ENCODE measurements at places on chromosomes 1 and 21.

GRCh38 chr1:86155051-86155806, 1.3 kb downstream of the COL24A1 start:
- no peak for DNase-seq

DNA sequence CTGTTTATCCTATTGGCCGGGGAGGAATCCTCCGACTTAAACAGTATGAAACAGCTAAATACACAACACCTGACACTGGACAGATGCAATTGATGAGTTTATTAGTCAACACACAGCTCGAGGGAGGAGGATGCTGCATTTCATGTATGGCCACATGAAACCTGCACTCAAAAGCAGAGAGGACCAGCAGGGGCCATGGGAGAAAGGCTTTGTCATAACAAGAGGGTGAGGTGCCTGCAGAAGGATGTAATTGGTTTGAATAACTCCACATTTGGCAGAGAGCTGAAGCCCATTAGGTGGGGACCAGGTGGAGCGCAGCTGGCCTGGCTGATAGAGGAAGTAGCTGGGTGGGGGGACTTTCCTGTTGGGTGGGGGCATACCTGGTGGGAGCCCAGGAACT, 599.1 kb downstream of the PTPRU start:
- DNase-seq, result no peak

DNA sequence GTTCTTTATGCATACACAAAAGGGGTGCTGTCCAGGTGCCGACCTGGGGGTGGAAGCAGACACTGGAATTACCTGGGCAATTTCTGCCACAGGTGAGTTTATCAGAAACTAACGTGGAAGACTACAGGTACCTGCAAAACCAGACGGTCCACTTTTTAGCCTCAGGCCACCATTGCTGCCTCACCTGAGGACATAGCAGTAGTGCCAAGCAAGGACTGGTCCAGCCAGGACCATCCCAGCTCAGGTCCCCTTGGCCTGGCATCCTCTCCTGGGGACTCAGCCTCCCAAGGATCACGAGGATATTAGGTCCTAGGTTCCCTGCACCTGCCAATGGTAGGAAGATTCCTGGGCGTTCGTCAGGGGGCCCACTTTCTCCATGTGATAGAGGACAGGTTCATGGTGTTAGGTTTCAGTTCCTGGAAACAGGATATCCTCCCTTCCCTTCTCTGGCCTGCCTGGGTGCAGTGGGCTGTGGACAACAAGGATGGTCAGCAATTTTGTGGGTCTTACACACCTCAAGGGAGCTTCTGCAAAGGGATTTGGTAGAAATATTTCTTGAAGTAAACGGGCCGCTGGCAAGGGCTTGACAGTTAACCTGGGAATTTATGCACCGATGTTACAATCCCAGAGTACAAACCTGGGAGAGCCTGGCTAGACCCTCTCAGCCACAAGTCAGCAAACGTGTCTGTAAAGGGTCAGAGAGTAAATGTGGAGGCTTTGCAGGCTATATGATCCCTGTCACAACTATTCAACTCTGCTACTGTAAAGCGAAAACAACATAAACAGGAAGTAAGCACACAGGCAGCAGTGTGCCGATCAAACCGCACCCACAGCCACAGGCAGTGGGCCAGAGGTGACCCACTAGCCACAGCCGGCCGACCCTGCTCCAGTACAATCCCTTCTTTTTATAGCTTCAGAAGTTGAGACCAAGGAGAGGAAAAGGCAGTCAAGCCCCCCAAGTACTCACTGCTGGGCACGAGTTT, 71.4 kb upstream of the RAB4A start:
- DNase-seq, result no peak

GRCh38 chr1:167420510-167420909, 97.8 kb downstream of the CD247 start:
- no peak for DNase-seq

GRCh38 chr1:96361961-96362360, 359.6 kb upstream of the PTBP2 start:
- DNase-seq, result no peak

DNA sequence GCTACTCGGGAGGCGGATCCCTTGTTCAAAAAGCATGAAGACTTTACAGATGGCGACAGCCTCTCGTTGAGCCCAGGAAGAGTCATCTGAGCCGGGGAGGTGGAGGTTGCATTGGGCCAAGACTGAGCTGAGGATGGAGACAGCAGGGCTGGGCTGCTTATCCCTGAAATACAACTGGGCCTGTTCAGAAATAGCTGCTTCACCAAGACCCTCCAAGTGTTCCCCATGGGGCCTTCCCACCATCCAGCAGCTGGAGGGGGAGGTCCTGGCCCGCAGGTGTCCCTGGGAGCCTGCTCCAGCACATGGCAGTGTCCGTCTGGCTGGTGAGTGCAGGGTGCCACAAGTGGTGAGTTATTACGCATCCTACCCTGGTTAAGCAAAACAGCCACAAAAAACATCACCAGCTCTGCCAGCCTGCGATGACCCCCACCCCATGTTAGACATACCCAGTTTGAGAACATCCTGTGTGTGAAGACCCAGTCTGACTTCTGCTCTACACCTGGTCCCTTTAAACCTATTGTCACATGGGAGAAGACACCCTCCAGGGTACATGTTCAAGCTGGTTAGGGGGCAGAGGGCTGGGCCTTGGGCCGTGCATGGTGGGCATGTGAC, 93.1 kb upstream of the TMPRSS2 start:
- no peak for DNase-seq

DNA sequence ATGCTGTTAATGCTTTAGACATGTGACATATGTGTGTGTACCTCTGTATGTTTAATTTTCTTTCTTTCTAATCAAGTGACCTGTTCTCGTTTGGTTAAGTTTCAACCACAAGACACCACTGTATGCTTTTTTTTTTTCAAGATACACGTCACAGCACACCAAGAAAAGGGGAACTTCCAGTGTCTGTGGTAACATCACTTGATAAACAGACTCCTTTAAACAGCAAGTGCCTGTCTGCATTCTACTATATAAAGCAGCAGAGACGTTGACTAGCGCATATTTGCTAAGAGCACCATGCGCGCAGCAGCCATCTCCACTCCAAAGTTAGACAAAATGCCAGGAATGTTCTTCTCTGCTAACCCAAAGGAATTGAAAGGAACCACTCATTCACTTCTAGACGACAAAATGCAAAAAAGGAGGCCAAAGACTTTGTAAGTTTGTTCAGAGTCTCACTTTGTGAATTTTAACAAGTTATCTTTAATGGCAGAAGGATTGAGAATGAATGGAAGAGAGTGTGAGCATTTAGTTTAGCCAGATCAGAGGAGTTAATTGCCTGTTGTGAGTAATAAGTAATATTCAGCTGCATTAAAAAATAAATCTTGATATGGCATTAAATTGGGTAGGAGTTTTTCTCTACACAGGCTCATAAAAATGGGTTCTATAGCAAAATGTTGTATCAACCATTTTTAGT, at the start of gene RGS1:
RGS1 (plus strand) TSS at position 275 of the 691 bp plus-strand sequence; CDS start at position 295, 20 bp downstream.
- no peak for DNase-seq

GRCh38 chr1:211643324-211644212, 31.9 kb downstream of the NEK2 start:
- DNase-seq, result peak; percentile 43

- DNase-seq, result no peak
Observed at GRCh38 chr1:230061801-230062200, 5.2 kb upstream of the GALNT2 start.

DNA sequence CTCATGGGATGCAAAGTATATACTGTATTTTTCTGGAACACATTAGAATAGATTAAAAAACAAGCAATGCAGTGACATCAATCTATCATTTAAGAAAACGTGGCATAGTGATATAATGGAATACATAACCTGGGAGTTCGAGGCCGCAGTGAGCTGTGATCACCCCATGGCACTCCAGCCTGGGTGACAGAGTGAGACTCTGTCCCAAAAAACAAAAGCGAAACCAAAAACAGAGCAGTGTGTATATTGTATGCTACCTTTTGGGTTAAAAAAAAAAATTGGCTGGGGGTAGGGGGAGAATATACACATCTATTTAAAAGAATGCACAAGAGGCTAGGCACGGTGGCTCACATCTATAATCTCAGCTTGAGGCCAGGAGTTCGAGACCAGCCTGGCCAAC, 13.5 kb downstream of the SLC2A1 start:
- DNase-seq, result no peak

DNA sequence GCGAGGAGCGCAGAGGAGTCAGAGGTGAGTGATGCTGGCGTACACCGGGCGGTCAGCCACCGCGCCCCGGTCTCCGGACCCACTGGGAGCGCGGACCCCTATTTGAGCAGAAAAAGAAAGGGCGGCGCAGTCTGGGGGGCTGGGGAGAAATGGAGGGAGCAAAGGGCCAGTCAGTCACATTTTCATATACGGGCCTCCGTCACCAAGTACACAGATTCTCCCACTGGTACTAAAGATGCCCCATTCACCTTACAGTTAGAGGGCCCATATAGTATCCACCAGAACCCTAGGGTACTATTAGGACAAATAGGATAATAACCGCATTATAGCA, 573 bp downstream of the C2CD4D start:
- DNase-seq, result no peak

DNA sequence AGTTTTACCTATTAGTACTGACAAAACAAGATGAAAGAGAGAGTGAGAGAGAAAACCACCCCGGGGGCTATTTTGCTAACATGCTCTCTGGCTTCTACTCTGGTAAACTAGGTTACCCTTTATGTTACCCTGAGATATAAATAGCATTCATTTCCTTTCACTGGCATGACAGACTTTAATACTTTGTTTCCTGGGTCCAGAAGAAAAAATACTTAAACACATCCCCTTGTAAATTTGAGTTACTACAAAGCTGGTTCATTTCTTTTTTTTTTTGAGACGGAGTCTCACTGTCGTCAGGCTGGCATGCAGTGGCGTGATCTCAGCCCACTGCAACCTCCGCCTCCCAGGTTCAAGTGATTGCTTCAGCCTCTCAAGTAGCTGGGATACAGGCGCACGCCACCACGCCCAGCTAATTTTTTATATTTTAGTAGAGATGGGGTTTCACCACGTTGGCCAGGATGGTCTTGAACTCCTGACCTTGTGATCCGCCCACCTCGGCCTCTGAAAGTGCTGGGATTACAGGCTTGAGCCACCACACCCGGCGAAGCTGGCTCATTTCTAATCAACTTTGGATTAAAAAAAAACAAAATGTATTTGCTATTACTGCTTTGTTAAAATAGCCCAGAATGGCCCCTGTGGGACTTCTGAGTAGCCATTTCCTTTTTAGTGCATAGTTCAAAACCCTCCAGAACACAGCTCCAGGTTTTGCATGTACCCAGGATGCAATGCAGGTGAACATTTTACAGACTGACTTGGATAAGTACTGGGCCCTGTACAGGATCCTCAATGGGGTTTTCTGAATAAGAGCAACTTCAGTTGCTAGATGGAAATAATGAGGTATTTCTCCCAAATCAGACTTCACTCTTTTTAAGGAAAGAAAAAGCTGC, 20.6 kb downstream of the INPP5B start:
- no peak for DNase-seq

GRCh38 chr1:240602189-240602588, 9.8 kb downstream of the GREM2 start:
- no peak for DNase-seq

DNA sequence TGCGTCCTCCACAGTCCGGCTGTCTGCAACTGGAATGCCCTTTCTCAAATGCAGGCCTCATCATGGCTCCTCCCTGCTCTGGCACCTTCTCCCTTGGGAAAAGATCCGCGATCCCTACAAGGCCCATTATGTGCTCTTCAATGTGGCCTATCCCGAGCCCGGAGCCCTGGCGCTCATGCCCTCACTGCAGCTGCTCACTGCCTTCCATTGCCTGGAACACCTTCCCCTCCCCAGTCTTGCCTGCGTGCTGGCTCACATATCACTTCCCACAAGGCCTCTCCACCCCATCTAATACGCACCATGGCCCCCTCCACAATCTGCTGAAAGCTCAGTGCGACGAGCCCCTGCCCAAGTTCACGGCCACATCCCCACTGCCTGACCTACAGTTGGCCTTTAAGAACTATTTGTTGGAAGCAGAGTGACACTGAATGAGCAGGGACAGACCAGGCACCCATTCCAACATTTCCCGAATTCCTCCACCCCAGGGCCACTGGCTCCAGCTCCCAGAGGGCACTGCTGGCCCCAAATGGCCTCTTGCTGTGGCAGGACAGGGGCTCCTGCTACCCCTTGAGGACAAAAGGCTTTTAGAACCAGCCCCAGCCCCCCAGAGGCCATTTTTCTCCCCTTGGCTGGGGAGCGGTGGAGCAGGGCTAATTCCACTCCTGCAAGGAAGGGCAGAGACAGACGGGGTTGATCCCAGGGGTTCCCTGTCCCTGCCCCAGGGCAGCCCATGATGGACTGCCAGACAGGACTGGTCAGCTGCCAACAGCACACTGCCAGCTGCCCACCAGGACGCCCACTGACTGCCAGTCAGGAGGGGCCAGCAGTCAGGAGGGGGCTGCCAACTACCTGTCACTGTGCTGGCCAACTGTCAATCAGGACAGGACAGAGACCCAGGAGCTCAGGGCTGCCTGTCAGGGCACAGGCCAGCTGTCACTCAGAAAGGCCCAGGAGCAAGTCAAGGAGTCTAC, 64.8 kb downstream of the DHRS3 start:
- DNase-seq, result no peak

DNA sequence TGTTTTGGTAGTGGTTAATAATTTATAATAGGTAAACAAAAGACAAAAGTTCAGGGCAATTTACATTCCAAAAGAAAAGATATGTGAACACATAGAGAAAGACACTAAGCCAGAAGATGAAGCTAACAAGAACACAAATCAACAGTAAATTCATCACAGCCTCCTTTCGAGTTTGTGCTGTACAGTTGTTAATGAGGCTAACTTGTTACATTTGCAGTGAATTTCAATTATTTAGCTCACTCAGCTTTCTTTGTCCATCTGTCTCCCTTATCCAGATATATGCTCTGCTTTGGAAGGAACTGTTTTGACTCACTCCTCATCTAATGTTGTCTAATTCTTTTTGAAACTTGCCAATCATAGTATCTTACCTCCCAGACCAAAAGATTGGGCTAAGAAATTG, 423.3 kb upstream of the OLFM3 start:
- peak; percentile 38 for DNase-seq

DNA sequence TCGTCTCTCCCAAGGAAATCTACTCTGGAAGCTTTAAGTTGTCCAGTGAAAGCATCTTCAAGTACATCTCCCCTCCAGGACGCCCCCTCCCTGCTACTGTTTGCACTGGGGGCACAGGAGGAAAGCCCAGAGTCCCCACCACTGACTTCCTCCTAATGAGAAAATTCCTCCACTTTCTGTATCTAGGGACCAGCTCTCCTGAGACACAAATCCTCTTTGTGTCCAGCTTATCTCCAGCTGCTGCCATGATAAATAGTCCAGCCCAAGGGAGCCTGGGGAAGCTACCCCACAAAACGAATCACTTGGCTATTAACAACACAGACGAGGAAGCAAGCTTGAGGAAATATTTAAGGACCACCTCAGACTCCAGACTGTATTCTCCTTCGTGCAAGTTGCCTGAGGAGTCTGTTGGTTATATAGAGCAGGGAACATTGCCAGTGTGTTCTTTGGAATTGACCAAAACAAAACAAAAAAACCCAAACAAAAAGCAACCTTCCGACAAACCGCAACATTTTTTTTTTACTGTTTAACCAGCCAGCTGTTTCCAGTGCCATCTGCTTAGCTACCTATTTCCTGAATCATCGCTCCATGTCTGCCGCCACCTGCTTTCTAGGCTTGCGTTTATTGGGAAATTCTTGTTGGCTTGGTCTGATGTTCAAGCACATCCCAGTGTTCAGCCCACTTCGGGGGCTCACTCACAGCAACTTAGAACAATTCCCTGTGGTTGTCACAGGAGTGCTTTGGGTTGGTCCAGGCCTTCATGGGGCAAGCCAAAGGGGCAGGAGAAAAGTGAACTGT, 7.7 kb downstream of the C1orf226 start:
- DNase-seq, result peak; percentile 49
